ENCODE measurements at places on chromosomes 11 and 22.
A peak's percentile ranks its signal among the peaks of the same experiment; 100 is the strongest.

GRCh38 chr22:26477341-26477731 is 6.2 kb downstream of the HPS4 start:
- DNase-seq, result no peak

- DNase-seq, result no peak
Measured at GRCh38 chr11:76955459-76956114, 78.6 kb upstream of the B3GNT6 start.

- no peak for DNase-seq
Measured at GRCh38 chr22:32752816-32753520, 48.5 kb upstream of the TIMP3 start.

DNA sequence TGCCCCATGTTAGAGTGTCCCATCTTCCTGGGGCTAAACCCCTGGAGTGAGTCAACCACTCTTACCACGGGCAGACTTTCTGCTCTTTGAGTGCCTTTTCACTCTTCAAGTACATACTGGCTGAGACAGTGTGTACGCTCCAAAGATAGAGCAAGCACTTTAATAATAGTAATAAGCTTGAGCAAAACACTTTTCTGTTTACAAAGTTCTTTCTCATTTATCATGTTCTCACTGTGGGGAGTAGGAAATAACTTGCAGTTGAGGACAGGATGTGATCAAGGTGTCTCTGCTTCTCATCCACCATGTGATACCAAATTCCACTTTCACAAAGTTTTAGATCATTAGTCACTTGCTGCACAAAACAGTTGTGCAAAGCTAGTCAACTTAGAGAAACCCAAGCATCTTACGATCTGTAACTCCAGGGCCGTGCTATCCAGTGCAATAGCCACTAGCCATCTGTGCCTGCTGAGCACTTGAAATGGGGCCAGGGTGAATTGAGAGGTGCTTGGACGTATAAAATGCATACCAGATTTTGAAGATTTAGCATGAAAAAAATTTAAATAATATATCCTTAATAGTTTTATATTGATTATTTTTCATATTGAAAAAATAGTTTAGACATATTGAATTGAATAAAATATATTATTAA is 135.3 kb downstream of the KIF18A start:
- DNase-seq, result no peak

DNA sequence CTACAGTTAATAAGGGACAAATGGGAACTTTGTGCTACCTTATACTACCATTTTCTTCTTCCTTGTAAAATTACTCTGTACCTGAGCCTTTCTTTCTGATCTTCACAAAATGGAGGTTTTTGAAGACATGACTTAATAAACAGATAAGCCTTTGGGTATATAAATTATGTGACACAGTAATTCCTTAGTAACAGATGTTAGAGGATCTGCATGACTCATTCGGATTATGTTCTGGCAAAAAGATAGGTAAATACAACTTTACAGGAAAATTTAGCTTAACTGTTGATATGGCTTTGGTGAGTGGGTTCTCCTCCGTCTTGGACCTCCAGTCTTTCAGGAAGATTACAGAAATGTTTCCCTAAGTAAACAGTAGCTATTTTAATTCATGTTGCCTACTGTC is 61.8 kb downstream of the BID start:
- no peak for DNase-seq

- no peak for DNase-seq
Measured at GRCh38 chr11:2142300-2142759, 3.1 kb upstream of the IGF2 start.

GRCh38 chr11:1157341-1157644 is 460 bp upstream of the MUC5AC start:
- no peak for DNase-seq

DNA sequence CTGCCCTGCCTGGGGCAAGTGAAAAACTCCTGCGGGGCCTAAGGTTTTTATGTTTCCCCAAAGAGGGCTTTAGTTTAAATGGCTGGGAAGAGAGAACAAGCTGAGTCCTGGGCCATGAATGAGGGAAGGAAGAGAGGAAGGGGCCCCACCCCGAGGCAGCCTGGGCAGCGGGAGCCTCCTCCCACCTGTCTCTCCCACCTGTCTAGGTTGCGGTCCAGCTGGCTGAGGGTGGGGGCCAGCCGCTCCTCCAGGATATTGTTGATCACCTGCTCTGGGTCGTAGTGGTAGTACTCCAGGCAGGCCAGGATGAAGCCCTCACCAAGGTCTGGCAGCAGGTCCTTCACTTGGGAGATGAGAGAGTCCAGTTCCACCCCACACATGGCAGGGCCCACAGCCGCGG is 34.6 kb downstream of the UQCR10 start:
- no peak for DNase-seq

DNA sequence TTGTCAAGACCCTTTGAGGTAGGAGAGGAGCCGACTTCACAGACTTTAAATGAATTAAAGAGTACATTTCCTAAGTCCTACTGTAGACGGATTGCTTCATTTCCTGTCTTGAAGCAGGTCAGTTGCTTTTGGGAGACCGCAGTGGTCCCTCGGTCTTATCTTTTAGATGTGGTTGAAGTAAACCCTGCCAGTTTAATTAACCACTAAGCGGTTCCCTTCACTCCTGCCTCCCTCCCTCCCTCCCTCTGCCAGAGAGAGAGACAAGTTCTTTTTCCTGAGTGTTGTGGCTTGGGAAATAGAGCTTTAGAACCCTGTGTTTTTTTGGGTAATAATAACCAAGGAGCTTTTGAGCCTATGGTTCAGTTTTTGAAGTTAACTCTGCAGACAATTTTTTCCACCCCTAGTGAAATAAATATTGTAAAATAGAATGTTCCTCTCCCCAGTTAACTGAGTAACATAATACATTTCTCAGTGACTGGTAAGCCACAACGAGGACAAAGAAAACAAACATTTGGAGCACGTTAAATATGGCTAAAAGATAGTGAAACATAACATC is 147.5 kb downstream of the LDLRAD3 start:
- no peak for DNase-seq

GRCh38 chr22:37498289-37498909 is 12.2 kb upstream of the MFNG start:
- peak; percentile 62 for DNase-seq

GRCh38 chr22:48452766-48453165 is 1374.9 kb downstream of the BRD1 start:
- DNase-seq, result no peak

DNA sequence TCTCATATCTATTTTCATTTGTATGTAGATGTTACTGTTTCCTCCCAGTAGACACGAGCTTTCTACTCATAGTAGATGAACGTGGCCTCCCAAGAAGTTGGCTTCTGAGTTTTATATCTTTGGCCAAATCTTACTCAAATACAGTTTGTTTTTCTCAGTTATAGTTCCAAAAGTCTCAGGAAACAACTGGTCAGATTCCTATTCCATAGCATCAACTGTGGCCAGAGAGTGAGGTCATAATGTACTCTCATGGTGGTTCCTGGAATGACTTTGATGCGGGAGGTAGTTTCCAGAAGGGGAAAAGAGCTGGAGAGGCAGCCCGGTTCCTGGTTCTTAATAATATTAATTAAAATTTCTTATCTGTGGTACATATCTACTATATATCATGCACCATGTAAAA is 77.3 kb downstream of the SLC17A6 start:
- no peak for DNase-seq

GRCh38 chr11:1665313-1665712 is 31.7 kb upstream of the KRTAP5-6 start:
- no peak for DNase-seq

DNA sequence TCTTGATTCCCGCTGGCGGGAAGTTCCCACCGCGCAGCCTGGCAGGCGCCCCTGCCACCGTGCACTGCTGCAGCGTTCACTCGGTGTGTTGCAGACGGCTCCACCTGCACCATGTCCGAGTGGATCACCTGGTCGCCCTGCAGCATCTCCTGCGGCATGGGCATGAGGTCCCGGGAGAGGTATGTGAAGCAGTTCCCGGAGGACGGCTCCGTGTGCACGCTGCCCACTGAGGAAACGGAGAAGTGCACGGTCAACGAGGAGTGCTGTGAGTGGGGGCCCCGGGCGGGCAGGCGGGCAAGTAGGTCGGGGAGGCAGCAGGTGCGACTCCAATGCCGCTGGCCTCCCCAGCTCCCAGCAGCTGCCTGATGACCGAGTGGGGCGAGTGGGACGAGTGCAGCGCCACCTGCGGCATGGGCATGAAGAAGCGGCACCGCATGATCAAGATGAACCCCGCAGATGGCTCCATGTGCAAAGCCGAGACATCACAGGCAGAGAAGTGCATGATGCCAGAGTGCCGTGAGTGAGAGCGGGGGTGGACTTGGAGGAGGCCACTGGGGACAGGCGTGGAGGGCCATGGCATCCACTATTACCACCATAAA is 99.7 kb downstream of the RRAS2 start:
- no peak for DNase-seq

DNA sequence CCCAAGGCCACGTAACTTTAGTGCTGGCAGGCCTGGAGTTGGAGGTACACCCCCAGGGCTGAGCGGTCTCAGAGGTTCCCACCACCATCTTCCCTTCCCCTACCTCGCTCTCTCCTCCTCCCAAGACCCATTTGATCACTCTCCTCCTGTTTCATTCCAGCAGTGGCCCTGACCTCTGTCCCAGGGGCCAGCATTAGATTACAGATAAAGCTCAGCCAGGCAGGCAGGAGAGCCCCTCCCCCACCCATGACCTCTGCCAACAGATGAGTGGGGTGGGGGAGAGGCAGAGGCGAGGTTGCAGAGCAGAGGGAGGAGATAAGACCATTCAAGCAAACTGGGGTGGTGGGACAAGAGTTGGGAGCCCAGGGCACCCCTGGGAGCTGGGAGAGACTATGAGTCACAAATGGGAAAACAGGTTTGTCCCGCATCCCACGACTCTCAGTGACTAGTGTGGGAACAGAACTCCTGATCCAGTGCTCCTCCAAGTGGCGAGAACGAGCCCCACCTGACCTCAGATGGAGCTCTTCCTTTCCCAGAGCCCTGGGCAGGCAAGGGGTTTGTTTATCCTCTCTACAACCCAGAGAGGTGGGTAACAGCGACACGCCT is 367.9 kb downstream of the MN1 start:
- DNase-seq, result no peak

DNA sequence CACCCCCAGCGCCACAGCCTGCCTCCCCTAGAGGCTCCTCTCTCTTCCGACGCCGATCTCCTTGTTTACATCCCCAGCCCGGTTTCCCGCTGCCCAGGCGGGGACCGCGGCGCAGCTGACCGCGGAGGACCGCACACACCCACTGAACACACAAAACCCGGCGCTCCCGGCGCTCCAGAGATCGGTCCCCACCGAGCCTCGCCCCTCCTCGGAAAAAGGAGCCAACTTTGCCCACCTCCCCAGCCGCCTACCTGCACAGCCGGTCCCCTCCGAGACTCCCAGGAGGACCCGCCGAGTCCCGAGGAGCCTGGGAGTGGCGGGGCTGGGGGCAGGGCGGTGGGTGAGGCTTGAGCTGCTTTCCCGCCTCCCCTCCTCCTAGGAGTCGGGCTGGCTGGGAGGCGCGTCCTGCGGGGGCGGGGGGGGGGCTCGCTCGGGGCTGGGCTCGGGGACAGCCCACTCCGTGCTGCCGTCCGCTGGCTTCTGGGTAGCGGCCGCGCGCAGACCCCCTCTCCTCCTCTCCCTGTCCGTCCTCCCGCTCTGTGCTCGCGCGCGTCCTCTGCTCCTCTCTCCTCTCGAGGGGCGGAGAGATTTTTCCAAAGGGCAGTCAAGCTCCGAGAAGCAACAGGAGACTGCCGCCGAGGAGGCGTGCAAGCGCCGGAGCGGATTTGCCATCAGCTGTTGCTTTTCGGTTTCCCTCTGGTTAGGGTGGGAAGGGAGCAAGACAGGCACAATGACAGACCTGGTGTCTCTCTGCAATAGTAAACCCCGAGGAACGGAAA is at the start of gene FXYD6:
Gene FXYD6 (minus strand): TSS at position 318 of the 779 bp plus-strand sequence. CDS start 33,882 bp downstream, outside the sequence.
- DNase-seq, result peak; percentile 91

GRCh38 chr11:23283666-23284065 is 423.4 kb upstream of the CCDC179 start:
- no peak for DNase-seq

- peak; percentile 55 for DNase-seq
Measured at GRCh38 chr11:102226702-102227490, 90.4 kb upstream of the BIRC3 start.

DNA sequence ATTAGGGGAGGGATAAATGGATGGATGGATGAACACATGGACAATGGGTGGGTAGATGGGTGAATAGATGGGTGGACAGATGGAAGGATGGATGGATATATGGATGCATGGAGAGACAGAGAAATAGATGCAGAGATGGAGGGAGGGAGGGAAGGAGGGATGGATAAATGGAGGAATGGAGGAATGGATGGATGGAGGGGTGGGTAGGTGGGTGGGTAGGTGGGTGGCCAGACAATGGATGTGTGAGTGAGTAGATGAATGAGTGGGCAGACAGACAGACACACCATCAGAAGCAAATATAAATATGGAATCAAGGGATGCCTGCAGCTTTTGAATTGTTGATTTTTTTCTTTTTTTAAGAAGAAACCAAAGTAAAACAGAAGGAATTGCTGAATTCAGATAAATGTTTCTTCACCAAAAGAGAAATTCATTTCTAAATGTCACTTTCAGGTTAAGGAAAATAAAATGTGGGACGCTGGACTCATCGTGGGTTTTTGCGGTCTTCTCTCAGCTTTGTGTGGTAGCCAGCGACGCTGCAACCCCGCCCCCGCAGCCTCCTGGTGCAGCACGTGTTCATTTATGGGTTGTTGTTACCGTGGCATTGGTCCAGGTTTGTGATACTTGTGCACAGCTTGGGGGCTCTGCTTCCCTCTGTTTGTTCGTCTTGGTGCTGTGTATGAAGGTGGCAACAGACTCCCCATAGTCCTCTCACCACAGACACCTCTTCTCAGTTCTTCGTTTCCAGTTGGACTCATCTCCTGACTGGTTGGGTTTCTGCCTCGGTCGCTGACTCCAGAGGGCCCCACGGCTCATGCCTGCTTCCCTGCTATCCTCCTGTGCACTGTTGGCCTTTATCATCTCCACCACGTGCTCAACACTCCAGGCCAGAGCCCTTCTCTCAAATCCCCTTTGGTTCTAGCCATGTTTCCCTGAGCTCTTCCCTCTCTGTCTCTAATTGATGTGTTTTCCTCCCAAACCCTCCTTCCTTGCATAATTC is 76.4 kb downstream of the CDKN1C start:
- no peak for DNase-seq

GRCh38 chr11:60281485-60281884 is 1.0 kb downstream of the MS4A4A start:
- no peak for DNase-seq

DNA sequence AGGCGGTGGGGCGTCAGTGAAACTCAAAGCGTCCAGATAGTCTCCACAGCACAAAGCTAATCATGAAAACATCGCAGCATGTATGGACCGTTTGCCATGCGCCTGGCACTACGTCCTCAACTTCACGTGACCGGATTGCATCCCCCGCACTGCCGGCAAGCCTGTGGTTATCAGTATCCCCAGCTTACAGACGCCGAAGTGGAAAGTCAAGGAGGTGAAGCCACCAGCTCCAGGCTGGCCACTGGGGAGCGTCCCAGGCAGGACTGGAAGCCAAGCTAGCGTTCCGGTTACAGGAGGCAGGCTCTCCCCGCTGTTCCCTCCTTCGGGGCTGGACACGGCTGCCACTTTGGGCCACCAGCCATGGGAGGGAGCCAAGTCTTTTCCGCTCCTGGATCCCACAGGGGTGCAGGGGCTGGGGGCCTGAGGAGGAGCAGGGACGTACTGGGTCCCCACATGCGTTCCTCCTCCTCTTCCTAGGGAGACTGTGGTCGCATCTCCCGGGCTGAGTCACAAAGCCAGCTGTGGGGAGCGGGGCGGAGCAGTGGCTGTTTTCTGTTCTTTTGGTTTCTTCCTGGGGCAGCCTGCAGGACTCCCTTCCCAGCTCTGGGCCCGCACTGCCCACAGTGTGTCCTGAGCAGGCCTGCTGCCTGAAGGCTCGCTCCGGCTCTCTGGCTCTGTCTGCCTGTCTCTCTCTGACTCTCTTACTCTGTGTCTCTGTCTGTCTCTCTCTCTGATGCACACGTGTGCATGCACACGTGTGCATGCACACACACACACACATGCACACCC is 4.3 kb upstream of the OSBPL5 start:
- no peak for DNase-seq

Data from retina (tissue), 1 donor.